ENCODE measurements at places on chromosomes 1 and 21.
A peak's percentile ranks its signal among the peaks of the same experiment; 100 is the strongest.

DNA sequence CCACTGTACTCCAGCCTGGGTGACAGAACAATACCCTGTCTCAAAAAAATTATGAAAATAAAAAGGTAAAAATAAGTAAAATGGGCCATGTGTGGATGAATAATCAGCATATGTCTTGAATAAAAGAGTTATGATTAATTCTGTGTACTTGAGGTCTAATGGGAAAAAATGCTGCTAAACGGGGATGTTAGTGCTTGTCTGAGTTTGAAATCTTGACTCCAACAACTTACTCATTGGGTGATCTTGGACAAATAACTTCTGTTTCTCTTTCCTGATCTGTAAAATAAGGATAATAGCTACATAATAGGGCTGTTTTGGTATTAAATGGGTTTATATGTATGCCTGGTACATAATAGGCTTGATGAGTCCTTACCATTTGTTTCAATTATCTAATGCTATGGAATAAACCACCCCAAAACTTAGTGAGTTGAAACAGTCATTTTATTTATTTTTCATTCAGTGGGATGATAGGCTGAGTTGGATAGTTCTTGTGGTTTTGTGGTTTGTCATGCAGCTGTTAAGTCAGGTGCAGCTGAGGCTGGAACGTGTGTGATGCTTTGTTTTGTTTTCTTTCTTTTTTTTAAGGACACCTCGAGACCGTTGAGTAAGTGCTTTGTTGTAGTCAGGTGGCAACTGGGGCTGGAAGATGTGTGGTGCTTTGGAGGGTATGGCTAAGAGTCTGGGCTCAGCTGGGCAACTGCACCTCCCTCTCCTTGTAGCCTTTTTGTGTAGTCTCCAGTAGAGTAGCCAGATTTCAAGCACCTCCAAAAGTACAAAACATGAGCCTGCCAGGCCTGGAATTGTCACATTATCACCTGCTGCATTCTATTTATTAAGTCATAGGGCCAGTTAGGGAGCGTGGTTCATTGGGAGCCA lies 4.9 kb downstream of the MDM4 start:
- peak; percentile 58 for DNase-seq

- no peak for DNase-seq
Measured at GRCh38 chr1:151282883-151283725, 1.0 kb downstream of the ZNF687 start.

DNA sequence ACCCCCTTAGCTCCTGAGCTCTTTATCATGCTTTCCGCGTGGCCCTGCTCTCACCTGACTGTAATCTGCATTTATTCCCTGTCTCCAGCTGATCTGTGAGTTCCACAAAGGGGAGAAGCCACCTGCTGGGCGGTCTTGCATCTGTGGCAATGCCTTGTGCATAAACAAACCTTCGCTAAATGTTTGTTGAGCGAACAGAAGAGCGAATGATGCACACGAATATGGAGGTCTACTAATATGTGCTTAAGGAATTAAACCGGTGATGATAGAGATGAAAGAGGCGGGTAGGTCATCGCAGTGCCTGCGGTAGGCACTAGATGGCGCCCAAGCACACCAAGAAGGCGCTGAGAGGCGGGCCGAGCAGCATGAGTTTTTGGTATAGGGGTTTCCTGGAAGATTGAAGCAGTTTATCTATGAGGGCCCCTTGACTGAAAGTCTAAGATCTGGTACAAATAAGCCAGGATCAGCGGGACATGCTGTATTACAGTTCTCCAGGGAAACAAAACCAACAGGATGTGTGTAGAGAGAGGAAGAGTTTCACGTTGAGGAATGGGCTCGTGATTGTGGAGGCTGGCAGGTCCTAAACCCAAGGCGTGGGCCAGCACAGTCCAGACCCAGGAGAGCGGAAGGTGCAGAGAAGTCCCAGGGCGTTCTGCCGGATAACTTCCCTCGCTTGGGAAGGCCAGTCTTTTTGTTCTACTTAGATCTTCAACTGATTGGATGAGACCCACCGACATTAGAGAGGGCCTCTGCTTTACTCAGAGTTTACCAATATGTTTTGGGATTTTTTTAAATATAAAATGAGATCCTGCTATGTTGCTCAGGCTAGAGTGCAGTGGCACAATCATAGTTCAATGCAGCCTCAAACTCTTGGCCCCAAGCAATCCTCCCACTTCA lies 34.7 kb downstream of the TOMM20 start:
- peak; percentile 56 for DNase-seq

DNA sequence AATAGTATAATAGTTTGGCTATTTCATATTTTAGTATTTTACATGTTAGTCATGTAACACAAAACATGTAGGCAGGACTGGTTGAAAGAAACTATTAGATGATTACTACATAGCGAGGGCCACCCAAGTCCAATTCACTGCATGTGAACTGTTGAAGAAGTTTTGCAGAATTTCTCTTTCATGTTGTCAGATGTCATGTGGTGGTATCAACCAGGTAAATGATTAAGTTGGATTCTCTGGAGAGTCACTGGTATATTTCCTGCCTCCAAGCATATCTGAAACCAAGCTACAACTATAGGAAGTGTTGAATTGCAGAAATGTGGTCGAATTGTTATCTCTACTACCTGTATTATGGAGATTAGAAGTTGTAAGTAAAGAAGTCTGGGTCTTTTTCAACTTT lies 137.8 kb upstream of the DPYD start:
- no peak for DNase-seq
